ENCODE measurements at places on chromosomes 1 and 21.

GRCh38 chr1:8267307-8267706, 50.6 kb upstream of the SLC45A1 start:
- no peak for DNase-seq

- DNase-seq, result no peak
Observed at GRCh38 chr1:235358899-235359298, 8.3 kb upstream of the TBCE start.

DNA sequence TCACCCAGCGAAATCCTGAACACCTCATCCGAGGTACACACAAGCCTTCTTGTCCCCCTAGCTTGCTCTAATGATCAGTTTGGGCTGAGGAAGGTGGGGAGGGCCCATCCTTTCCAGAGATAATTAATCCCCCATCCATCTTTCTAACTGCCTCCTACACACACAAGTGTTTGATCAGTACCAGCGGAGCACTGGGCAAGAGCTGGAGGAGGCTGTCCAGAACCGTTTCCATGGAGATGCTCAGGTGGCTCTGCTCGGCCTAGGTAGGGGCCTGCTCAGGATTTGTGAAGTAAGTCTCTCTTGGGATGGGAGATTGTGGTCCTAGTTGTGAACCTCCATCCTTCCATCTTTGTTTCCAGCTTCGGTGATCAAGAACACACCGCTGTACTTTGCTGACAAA, 5.8 kb downstream of the ANXA9 start:
- DNase-seq, result no peak

DNA sequence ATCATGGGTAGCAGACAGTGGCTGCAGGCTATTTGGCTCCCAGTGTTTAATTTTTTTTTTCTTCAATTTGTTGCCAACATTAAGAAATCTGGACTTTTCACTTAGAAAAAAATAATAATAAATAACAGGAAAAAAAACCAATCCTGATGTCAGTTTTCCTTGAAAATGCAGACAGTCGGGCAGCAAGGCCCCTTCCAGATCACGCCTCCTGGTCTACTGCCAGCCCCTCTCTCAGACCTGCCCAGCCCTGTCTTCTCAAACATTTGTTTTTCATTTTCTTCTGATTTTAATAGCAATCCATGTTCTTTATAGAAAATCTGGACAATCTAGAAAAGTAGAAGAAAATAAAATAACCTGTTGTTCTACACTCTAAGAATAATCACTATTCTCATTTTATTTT, 15.5 kb downstream of the IFNGR2 start:
- DNase-seq, result no peak

DNA sequence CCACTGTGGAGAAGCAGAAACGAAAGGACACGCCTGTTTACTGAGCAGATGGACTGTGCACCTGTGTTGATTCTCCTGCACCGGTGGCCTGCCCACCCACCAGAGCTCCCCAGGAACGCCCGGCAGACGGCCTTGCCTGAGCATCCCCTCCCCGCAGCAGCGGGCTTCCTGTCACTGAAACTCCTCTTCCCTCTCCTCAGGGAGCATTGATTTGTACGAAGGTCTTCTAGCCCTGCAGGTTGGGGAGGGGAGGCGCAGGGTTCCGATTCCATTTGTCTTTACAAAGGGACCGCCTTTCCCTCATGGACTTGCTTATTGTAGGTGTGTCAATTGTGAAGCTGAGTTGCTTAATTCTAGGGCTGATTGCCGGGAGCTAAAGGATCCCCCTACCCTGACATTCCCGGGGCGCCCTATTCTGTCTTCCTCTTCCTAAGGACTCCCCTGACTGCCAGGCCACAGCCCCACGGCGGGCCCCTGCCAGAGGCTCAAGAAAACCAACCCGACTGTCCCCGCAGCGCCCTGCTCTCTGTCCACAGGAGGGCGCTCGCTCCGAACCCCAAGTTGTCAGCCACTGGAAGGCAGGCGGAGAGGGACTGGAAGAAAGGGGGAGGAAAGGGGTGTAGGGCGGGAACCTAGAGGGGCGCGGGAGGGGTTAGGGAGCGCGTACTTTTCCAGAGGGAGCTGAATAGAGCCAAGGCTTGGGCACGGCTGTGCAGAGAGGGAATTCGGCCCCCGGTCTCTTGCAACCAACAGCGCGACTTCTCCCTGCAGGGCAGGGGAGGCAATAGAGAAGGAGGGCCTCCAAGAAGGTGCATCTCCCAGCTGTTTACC, 2.8 kb downstream of the S100A6 start:
- DNase-seq, result peak; percentile 81

GRCh38 chr21:28587748-28588147, 404.9 kb downstream of the LTN1 start:
- DNase-seq, result no peak

DNA sequence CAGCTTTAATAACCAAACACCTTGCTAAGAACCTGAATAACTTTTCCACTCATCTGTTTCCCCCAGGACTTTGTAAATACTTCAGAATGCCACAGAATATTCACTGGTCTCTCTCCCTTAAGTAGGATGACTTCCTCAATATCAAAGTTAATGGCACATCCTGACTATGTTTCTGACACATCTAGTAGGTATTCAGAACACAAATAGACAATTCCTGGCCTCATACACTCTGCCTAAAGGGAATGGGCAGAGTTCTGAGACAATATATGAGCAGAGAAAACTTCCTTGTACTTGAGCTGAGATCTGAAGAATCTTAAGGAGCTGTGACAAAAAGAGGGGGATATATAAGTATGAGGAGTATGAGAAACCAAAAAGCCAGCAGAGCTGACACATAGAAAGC, 34.8 kb downstream of the ANKRD13C start:
- DNase-seq, result no peak

GRCh38 chr21:40465382-40465781, 381.6 kb downstream of the DSCAM start:
- DNase-seq, result no peak

GRCh38 chr1:66339944-66340343, 194.0 kb upstream of the SGIP1 start:
- no peak for DNase-seq

DNA sequence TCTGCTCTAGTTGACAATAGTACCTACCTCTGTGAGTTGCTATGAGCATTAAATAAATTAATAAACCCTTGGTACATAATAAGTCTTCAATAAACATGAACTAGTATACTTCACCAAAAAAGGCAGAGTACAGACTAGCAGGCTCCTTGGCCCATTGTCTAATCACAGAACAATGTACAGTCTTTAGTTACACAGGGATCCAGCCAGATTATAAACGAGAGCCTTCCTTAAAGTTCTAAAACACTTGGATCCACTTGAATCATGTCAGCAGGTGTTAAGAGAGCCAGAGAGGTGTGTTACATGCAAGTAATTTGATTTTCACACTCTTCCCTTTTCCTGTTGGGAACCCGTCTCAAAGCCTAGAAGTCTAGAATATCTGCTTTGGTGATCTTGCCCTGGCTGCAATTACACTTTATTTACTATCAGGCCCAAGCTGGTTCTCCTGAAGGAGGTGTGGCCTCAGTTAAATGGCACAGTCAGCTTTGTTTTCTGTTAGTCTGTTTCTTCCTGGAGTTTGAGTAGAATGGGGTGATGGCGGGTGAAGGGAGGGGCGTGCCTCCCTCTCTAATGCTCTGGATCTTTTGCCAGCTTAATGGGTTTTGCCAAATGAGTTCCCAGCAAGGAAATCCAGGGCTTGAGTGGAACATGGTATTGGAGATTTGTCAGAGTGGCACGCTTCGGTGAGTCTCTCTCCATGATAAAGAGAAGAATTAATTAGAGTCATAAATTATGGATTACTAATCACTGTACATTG, 570.9 kb upstream of the CAMK1G start:
- DNase-seq, result no peak

DNA sequence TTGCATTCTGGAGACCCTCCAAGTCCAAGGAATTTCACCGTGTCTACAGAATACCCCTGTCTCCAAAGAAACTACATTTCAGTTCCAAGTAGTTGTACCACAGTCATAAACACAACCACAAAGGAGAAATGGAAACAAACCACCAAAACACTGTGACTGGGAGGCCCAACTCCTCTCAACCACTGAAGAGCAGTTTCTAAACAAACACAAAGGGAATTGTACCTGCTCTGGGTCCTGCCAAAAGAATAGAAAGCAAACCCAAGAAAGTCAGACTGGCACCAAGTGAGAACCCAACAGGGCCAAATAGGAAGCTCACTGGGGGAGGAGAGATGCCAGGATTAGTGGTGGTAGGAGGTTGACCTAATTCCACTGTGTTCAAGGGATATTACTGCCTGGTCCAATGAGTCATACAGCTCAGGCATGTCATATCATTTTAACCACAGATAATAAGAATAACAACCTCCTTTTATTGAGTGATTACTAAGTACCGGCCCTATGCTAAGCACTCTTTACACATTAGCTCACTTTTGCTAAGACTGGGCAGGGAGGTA, 123.9 kb upstream of the PPP2R5A start:
- DNase-seq, result no peak

GRCh38 chr1:25004355-25004754, 74.3 kb upstream of the RUNX3 start:
- no peak for DNase-seq

Measured in cerebellar nuclear complex (tissue), 1 donor.